Fibroblast of lung (primary cell): ENCODE measurements at places on chromosomes 1 and 21.
A peak's percentile ranks its signal among the peaks of the same experiment; 100 is the strongest.

DNA sequence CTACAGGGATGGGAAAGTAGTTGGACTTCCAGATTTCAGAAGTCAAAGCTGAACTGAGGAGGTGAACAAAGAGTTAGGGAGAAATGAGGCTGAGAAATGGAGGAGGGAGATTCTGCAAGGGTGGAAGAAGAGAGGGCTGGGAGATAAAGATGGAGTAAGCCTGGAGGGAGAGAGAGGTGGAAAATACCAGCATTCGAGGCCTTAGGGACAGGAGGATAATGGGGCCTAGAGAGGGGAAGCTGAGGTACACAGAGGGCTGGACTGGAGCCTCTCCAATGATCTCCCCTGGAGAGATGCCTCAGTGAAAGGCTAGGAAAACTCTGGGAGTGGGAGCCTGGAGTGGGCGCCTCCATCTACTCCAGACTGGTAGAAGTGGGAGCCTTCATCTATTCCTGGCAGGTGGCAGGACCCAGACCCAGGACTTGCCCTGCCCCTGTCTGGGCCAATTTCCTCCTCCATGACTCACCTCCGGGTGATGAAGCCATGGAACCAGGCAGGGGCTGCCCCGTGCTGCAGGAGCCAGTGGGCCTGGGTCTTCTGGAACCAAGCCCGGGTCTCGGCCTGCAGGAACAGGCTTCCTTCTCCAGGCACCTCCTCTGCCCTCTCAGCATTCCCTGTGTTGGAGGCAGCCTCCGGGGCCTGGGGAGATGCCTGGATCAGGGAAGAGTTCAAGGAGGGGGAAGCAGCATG lies 1.9 kb downstream of the SH2D2A start:
- no peak for DNase-seq

GRCh38 chr1:80751204-80751603 lies 1049.5 kb upstream of the ADGRL2 start:
- DNase-seq = no peak

DNA sequence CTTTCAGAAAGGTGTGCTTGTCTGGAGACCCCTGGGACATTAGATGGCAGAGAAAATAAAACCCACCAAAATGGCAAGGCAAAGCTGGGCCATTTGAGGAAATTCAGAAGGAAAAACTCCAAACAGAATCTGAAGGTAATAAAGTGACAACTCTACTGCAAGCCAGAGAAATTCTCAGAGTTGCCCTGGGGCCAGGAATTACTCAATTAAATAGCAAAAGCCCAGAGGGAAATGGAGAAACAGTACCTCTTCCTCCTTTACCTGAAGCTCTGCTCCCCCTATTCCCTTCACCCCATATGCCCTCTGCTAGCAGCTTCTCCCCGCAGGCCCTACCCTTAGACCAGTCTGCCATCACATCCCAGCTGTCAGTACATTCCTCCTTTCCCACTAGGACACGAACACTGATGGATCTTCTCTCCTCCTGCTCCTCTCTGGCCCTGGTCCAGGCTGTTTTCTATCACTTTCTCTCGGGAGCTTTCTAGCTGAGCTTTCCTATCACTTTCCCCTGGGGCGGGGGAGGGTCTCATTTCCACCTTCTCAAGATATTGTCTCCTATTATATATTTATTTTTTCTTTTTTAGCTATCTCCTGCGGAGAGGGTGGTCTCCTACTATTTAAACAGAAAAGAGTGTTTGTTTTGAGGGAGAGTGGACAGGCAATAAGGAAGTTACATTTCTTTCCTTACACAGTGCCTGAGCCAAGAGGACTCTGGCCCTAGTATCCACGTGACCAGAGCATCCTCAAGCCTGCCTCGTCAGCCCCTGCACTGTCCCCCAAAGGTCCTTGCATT lies 47.7 kb upstream of the RBM15 start:
- no peak for DNase-seq

DNA sequence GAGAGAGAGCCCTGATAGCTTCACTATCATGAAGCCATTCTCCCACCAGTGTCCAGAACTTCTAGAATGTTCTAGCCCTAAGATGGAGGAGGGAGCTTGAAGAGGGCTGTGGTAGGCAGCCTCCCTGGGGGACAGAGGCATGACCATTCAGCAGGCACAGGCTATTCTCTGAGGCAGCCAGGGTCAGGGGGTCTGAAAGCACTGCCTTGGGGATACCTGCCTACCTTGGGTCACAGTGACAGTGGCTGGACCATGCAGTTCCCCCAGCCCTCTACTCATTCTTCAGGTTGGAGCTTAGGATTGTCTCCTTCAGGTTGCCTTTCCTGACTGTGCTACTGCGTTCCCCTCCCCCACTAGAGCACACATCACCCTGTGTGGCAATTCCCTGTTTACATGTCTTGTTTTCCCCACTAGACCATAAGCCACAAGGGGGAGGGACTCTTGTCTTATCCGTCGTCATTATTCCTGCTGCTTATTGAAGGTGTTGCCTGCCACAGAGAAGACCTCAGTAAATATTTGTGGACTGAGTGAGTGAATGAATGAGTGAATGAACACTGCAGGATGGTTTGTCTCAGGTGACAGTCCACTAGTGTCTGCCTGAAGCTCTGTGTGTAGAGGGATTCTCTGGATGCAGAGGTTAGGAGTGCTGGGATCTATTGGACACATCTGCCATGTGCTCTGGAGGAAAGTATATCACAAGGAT lies 5.2 kb downstream of the ZDHHC18 start:
- DNase-seq = no peak

GRCh38 chr1:44453798-44454349 lies 48.8 kb downstream of the RNF220 start:
- DNase-seq = no peak

GRCh38 chr1:206000641-206001339 lies 2.4 kb downstream of the RAB7B start:
- DNase-seq = no peak

DNA sequence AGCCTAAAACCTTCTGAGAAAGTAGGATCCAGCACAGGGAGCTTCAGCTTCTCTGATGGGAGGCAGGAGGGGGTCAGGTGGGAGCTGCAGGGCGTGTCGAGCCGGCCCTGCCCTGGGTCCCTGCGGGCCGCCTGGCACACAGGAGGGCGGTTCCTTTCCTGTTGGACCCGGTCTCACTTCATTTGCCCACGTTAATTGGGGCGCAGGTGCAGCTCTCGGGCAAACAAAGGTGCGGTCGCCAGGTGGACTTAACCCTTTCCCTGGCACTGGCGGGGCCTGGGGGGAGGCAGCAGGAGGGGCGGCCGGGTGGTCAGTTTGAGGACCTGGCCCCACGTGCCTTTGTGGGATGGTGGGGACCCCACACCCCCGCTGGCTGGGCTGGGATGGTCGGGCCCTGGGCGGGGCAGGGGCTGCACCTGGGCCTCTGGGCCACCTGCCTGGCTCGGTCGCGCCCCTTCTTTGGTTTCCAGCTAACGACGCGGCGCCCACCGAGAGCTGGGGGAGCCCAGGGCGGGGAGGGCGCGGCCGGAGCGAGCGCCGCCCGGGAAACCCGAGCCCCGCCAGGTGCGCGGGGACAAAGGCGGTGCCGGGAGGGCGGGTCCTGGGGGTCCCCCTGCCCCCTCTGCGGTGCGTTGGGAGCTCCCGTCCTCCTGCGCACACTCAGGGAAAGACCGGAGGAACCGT lies 20.8 kb upstream of the C1orf159 start:
- no peak for DNase-seq

GRCh38 chr1:202105571-202106339 lies 17.0 kb upstream of the GPR37L1 start:
- DNase-seq = peak; percentile 40

GRCh38 chr1:52792036-52792435 lies 50.5 kb upstream of the ZYG11A start:
- peak; percentile 27 for DNase-seq

DNA sequence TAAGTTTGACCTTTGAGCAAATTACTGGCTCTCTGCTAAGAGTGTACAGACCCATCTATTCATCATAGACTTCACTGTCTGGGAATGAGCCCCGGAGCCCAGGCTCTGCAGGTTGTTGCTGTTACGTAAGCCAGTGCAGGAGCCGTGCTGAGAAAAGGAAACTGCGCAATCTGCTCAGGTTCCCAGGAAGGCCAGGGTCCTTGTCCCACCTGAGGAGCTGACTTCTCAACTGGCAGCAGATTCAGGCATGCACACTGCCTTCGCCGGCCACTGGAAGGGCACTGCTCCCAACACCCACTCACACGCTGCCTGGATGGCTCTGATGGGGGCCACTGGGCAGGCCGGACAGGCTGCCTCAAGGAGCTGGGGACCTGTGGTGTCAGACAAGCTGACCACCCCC lies 19.5 kb downstream of the RCAN1 start:
- DNase-seq = peak; percentile 12

DNA sequence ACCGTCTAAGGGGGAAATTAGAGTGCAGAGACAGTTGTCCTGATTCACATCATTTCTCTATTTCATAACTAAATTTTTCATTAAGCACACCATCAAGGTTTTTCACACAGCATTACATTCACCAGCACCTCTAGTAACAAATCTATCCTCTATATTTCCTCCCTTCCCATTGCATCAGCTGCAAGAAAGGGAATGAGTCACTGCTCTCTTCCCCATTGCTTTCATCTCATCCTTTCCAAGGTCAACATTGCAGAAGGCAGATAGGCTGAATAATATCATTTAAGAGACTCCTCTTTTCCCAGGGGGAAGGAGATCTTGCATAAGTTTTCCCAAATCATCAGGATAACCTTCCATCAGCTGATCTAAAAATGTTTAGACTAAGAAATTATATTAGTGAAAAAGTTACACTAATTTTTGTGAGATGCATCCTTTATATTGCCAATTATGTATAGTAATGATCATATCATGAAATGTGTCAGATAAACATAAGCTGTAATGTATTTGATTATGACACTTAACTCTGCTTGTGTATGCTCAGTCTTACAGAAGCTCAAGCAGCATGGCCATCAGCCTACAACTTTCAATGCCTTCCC lies 4.3 kb downstream of the INTS7 start:
- DNase-seq = peak; percentile 88

DNA sequence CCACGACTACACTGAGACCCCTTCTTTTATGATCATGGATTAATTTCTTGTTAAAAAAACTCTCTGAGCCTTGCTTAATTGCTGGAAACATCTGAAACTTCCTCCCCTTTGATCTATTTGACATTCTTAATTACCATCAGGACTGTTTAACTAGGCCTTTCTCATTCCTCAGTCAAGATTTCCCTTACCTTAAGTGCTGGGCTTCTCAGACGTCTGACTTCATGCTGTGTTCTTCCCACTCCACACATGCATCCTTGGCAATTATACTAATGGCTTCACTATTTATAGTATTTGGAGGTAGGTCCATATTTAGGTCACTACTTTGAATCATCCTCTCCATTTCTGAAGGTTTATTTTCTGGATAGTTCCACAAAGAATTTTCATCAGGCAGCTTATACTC lies 341.3 kb upstream of the TMPRSS15 start:
- DNase-seq = no peak

DNA sequence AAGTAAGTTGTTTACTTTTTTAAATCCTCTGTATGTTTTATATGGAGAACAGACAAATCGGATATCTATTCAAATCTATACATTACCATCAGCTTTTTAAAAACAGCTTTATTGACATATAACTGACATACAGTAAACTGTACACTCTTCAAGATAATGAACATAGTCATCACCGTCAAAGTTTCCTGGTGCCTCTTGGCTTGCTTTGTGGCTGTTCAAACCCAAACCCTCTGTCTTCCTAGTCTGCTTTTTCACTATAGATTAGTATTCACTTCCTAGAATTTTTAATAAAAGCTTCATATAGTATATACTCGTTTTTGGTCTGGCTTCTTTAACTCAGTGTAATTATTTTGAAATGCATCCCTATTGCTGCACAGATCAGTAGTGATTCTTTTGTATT lies 56.4 kb upstream of the TPTE start:
- DNase-seq = no peak

DNA sequence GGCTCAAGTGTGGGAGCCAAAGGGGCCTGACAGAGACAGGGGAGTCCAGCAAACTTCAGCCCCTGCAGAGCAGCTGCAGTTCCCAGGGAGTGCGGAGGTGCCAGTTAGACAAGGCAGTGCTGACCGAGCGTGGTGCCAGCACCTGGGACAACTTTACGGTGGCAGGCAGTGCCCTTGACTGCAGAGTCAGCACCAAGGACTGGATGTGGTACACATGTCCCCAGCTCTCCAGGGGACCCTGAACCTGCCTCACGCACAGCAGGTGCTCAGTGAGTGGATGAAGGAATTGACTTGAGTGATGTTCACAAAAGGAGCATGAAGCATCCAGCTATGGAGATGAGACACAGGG lies 296.5 kb downstream of the SIPA1L2 start:
- DNase-seq = no peak

- DNase-seq = peak; percentile 33
Observed at GRCh38 chr21:35316933-35317332, 267.8 kb upstream of the RUNX1 start.

DNA sequence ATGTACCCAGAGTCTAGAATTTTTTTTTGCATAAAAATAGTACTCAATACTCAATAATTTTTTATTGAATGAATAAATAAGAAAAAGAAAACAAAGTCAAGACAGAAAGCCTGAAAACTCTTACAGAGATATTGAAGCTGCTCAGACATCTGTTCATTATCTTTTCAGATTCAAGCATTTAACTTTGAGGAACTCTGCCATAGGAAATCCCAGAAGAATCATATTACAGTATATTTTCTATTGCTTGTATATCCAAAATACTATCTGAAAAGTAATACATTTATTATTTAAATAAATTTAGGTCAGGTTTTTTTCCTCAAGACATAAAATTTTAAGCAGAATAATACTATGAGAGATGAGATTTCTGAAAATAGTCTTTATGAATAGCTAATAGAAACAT lies 755.9 kb upstream of the ADGRL4 start:
- no peak for DNase-seq

DNA sequence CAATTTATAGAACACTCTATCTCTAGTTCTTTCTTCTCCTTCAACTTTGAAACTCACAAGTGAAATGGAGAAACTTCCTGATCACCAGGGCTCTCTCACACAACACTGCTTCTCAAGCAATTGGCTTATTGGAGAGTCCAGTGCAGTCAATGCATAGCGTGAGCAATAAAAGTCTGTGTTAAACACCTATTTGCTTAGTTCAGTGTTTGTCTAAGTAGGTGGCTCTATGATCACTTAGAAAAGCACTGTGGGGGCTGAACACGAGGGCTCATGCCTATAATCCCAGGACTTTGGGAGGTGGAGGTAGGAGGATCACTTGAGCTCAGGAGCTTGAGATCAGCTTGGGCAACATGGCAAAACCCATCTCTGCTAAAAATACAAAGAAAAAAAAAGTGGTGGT lies 12.2 kb downstream of the CTSS start:
- DNase-seq = no peak

DNA sequence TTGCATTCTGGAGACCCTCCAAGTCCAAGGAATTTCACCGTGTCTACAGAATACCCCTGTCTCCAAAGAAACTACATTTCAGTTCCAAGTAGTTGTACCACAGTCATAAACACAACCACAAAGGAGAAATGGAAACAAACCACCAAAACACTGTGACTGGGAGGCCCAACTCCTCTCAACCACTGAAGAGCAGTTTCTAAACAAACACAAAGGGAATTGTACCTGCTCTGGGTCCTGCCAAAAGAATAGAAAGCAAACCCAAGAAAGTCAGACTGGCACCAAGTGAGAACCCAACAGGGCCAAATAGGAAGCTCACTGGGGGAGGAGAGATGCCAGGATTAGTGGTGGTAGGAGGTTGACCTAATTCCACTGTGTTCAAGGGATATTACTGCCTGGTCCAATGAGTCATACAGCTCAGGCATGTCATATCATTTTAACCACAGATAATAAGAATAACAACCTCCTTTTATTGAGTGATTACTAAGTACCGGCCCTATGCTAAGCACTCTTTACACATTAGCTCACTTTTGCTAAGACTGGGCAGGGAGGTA lies 123.9 kb upstream of the PPP2R5A start:
- peak; percentile 91 for DNase-seq
